ENCODE measurements at places on chromosomes 7 and 10. TPM values are rescaled to one million over a fixed set of nuclear protein-coding genes. Genes with fewer than 3 reads are reported as not detected.
A peak's percentile ranks its signal among the peaks of the same experiment; 100 is the strongest.

- no peak for DNase-seq
Observed at GRCh38 chr7:98724591-98724990, 107.5 kb downstream of the NPTX2 start.

DNA sequence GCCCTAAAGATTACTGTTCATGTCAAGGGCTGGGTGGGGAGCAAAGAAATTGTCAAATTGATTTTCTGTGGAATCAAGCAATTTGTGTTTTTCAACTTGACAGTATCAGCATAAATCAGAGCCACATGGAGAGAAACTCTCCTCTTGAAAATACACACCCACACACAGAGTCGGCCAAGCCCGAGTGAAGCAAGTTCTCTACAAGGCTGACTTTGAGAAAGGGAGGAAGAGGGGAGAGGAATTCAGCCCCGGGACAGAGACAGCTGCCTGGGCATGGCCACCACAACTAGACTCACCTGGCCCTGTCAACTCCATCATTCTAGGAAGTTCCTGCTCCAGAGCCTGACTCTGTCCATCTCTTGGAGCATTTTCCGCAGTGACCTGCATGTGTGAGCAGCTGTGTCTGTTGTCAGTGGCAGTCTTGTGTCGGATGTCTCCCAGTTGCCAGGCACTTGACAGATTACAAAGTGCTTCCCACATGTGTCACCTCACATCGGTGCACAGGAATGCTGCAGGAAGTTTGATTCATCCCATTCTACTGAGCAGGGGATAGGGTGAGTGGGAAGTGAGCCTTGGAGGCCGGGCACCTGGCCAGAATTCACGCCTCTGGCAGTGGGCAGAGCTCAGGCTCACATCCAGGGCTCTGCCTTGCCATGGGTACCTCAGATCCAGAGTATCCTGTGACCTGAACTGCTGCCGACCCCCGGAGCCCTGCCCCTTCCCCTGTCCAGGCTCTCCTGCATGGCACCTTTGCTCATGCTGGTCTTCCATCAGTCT, 37.9 kb downstream of the ADAM12 start:
- DNase-seq = no peak

DNA sequence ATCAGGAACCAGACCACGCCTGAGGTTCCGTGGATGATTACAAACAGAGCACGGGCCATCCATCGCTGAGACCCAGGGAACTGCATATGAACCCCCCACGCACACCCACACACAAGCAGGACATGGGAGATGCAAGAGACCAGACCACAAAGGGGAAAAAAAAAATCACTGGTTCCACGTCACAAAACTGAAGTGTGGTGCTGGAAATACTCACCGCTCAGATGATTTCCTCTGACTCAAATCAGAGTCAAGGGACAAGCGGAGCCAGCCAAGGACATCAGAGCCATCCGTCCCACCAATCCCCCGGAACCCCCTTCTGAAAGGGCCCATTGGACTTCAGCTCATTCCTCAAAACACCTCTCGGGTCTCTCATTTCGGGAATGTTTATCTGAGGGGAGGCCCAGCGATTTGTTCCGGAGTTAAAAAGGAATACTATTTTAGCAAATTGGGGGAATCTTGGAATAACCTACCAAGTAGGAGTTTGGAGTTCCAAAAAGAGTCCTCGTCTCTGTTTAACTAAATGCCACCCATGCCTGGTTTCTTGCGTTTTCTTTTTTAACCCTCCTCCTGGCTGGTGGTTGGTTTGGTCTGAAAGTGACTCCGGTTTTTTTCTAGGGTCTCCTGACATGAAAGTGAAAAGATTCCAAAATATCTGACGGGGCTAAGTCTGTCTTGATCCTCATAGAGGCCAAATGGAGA, 15.0 kb downstream of the SNX8 start:
- peak; percentile 17 for DNase-seq

DNA sequence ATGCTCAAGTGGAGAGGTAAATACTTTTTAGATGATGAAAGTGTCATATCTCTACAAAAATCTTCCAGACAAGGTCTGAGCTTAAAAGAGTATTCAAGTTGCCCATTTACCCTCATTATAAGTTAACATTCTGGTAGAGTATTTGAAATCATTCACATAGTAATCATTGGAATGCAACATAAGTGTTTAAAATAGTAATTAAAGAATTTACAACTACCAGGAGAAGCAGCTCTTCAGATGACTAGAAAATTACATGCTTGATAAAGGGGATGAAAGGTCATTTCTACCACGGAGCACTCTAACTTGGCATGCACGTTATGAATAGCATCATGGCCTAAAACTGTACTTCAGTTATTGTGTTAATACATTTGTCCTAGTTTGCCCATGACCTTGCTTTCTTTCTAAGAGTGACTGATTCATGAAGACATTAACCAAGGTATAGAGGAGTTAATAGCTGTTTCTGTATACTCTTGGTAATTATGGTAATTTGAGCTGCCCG, 120.0 kb downstream of the SEMA3E start:
- no peak for DNase-seq

GRCh38 chr10:109963439-109963838, 40.1 kb upstream of the XPNPEP1 start:
- DNase-seq = no peak

- no peak for DNase-seq
Observed at GRCh38 chr7:82393076-82393839, 50.3 kb downstream of the CACNA2D1 start.

GRCh38 chr10:47136866-47137265, 163.1 kb upstream of the GDF10 start:
- DNase-seq = no peak

DNA sequence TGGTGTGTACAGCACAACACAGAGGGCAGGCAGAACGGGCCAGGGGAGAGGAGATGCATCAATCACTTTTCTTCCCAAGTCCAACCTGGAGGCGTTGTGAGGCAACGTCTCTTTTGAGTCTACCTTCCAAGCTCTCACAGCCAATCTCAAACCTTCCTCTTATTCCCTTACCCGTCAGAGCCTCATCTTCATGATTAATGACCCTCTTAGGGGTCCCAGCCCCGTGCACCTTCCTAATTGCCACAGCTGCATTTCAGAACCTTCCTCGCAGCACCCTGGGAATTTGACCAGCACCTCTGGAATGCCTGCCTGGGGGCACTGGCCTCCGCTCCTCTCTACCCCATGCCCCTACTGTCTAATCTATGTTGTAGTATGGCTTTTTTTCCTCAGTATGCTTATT, 169.3 kb upstream of the PRR15 start:
- no peak for DNase-seq

DNA sequence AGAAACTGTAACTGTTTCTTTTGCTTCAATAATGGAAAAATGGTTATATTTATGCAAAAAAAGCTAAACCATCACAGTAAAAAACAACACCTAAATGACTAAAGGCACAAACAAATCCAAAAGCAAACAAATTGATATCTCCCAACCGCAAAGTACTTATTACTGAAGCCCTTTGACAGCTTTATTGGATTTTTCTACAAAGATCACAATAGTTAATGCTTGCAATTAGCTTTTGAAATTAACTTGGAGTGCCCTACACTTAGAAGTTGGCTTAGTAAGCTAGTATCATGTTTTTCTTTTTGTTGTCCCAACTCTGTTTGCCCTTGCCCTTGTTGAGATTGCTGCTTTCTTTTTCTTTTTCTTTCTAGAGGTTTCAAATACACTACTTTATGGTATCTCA, 257.5 kb downstream of the INHBA start:
- DNase-seq = no peak

DNA sequence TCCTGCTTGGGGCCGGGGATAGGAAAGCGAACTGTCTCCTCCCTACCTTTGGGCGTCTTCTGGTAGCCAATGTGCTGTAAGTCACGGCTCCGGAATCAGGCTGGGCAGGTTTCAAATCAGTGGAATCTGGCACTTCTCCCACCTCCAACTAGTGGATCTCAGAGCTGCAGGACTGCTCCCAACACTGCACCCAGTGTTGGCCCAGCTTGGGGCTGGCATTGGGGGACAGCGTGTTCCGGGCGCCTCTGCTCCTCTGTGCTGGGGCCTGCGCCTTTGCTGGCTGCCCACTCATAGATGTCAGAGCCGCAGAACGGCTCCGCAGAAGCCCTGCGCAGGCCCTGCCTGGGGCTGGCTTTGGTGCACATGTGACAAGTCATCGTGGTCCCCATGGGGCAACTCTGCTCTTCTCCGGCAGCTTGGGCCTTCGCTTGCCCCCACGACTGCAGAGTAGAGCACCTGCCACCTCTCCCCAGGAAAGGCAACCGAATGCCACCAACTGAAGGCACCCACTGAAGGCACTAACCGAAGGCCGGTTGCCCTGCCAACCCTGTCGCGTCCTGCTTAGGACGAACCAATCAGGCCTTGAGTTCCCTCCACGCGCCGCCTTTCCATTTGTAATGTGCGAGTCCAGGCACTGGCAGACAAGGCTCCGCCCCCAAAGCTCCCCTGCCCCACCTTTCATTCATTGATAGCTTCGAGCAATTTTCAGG, 85.5 kb upstream of the ABI1 start:
- DNase-seq = no peak

PNLIPRP1 gene
- not detected for total RNA-seq

NPC1L1 gene
- not detected for total RNA-seq

NPY gene
- not detected for total RNA-seq

Measured in activated CD4-positive, alpha-beta memory T cell treated with anti-CD3 and anti-CD28 coated beads, Interleukin-2, amount 10 ng/mL, durations not matched to agents 7 days and 5 days (primary cell).